Stimulated activated CD4-positive, alpha-beta T cell treated with anti-CD3 and anti-CD28 coated beads, TNF-alpha, amount 100 ng/mL, for 24 hours (primary cell): ENCODE measurements at places on chromosomes 16 and 17.

- no peak for DNase-seq
These were observed 53.9 kb downstream of the MYO1D start for GRCh38 chr17:32822996-32823395.

- peak; percentile 31 for DNase-seq
These were observed 2.5 kb downstream of the TTLL6 start for GRCh38 chr17:48814504-48814903.

- no peak for DNase-seq
These were observed 27.1 kb downstream of the SLC13A5 start for GRCh38 chr17:6686026-6686425.

DNA sequence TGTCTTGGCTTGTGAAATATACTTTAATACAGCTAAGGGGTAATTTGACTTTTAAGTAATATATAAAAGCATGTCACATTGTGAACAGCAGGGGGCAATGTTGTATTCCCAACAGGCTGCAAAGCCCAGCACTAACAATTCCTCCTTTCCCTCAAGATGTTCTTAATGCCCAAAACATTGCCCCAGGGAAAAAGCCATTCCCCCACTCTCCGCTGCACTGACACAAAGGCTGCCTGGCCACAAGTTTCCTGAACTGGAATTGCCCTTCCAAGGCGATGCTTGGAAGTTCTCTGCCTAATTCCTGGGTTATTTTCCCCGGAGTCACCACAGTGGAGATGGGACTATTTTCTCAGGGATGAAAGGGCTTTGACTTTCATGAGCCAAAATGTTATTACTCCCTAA, 27.2 kb downstream of the CLEC16A start:
- no peak for DNase-seq

- no peak for DNase-seq
These were observed 1.1 kb upstream of the AXIN1 start for GRCh38 chr16:353404-354290.

- DNase-seq, result no peak
These were observed 49.3 kb upstream of the USP7 start for GRCh38 chr16:9012848-9013507.

DNA sequence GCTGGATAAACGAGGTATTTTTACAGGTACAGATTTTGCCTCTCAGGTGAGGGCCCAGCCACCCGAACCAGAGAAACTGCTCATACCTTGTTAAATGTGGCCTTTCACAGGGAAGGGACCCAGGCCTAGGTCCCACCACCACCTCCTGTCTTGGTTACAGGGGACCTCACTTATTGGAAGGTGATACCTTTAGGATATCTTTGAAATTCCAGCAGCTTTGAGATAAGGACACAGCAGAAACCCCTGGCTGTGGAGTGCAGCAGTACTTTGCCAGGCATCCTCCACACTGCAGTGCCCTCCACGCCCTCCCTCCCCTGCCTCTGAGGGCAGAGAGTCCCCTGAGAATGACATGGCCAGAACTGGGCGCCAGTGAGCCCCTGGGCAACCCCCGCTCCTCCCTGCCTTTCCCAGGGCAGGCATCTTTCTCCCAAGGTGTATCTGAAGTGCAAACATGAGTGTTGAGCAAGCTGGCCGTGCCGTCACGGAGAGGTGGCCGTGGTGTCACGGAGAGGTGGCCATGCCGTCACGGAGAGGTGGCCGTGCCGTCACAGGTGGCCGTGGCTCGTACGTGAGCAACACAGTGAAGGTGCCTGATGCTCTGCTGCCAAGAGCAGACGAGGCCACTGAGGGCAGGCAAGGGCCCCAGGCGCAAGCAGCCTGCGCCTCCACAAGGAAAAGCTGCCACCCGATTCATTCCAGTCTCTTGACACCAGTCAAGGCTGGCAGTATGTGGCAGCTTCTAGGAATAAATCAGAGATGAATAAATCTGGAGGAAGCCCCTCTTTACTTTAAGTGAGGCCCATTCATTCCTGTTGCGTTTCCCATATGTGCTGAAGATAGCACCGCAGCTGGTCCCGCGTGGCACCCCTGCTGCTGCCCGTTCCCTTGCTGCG, 134.5 kb upstream of the CHMP6 start:
- no peak for DNase-seq

GRCh38 chr17:82287013-82287867, 13.7 kb upstream of the CSNK1D start:
- no peak for DNase-seq

GRCh38 chr17:77301694-77302266, 161.0 kb downstream of the SEC14L1 start:
- DNase-seq, result no peak

GRCh38 chr16:1992704-1993317, 3.0 kb downstream of the SYNGR3 start:
- no peak for DNase-seq

- no peak for DNase-seq
These were observed 87.6 kb downstream of the VPS53 start for GRCh38 chr17:627051-627450.

DNA sequence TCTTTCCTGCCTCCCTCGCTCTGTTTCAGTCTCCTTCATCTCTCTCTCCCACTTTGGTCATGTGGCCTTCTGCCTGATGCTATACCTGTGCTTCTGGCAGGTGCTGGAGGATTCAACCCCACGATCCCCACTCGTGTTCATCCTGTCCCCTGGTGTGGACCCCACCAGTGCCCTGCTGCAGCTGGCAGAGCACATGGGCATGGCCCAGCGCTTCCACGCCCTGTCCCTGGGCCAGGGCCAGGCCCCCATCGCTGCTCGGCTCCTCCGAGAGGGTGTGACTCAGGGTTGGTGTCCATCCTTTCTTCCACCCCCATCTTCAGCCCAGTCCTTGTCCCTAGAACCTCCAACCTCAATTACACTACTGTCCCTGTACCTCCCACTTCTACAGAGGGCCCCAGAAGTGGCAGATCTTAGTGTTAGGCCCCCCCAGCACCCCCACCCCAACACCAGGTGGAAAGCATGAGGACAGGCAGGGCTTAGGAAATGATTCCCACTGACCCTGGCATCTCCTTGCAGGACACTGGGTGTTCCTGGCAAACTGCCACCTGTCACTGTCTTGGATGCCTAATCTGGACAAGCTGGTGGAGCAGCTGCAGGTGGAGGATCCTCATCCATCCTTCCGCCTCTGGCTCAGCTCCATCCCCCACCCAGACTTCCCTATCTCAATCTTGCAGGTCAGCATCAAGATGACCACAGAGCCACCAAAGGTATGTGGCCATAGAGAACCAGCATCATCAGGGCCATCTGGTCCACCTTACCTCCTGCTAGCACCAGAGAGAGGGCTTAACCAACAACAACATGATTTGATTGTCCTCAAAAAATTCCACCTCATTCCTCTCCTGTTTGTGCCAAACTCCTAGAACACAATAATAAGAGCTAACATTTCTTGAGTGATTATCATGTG, 9.7 kb upstream of the KDM6B start:
- no peak for DNase-seq

GRCh38 chr17:70555723-70556122, 386.4 kb downstream of the KCNJ2 start:
- no peak for DNase-seq

GRCh38 chr16:56298948-56299596, 107.8 kb downstream of the GNAO1 start:
- DNase-seq, result no peak

DNA sequence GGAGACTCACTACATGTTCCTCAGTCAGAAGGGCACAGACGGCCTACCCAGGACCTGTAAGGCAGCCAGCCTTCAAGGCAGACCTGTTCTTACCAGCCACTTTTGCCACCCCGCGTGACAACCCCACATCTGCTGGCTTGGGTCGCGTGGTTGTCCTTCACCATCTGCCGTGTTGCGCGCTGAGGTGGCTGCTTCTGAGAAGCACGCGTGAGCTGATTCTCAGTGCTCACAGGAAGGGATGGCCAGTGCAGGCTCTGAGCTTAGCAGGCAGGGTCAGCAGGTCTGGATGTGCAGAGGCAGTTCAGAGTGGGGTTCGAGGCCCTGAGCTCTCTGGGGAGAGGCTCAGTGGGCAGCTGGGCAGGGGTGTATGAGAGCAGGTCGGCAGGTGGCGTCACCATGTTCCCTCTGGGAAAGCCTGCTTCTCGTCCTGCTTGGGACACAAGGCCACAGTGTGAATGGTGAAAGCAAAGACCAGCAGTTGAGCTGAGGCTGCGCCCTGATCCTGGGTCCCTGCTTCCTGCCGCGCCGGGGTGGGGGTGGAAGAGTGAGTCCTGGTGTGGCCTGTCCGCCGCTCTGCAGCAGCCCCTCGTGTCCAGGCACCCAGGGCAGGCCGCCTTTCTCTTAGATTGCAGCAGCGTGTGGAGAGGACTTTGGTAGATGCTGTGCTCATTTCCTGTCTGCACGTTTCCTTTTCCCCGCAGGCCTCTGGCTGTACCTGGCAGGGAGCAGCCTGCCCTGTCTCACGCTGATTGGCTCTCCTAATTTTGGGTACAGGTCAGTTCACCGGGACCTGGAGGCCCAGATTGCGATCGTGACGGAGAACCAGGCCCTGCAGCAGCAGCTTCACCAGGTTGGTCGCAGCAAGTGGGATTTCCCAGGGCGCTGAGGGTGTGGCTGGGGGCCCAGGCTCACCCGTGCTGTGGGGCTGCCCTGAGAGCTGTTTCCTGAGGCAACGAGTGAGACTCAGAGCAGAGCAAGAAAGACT, 36.0 kb downstream of the PGS1 start:
- peak; percentile 39 for DNase-seq

- no peak for DNase-seq
These were observed 21.1 kb upstream of the TMC5 start for GRCh38 chr16:19396555-19397011.

DNA sequence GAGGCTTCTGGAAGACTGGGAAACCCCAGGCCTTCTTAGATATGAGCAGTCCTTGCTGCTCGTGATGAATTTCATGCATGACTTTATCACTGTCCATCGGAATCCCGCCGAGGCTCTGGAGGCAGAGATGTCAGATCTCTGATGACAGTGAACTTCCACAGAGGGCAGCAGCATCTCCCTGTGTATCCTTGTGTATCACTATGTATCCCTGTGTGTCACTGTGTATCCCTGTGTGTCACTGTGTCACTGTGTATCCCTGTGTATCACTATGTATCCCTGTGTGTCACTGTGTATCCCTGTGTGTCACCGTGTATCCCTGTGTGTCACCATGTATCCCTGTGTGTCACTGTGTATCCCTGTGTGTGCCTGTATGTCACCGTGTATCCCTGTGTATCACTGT, 160.2 kb upstream of the CHMP6 start:
- no peak for DNase-seq

- DNase-seq, result peak; percentile 37
These were observed 216.9 kb upstream of the CHMP6 start for GRCh38 chr17:80774643-80775281.
